ENCODE measurements at places on chromosomes 5 and 9. TPM values are rescaled to one million over a fixed set of nuclear protein-coding genes. Genes with fewer than 3 reads are reported as not detected.

DNA sequence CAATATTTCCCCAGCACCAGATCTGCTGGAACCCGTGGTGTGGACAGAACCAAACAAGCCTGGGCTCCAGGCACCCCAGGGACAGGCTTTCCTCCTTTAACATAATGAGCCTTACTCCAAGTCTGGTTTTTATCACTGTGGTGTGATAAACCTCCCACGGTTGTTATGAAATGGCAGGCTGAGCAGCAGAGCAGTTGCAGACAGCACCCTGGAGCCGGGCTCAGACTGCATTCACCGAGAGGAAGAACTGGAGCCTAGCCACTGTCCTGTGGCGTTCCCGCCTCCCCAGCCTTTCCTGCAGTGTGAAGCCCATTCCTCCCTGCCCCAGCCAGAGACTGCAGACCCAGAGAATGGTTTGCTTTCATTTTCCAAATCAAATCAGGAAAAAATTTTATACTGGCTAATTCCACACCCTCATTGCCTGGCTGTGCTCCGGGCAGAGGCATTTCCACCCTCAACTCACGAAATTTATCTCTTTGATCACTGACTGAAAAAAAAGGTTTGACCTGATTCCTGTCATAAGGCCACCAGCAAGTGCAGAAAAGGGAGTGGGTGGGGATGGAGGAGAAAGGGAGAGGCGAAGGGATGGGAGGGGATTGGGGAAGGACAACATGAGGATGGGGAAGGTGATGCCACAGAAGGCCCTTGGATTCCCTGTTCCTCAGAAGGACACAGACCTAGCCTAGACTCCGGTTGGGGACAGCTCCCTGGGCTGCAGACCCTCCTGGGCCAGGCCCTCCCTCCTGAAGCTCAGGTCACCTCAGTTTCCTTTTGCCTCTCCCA lies 18.9 kb downstream of the IPPK start:
- peak; percentile 10 for DNase-seq

GRCh38 chr9:2657427-2657826 lies 35.8 kb downstream of the VLDLR start:
- DNase-seq, result no peak

- DNase-seq, result no peak
Measured at GRCh38 chr5:117657541-117657940, 1082.9 kb upstream of the SEMA6A start.

- no peak for DNase-seq
Measured at GRCh38 chr5:1800472-1801221, 560 bp upstream of the NDUFS6 start.

The KIF2A gene
- total RNA-seq, result 85.6 TPM

The BHMT2 gene
- total RNA-seq, result not detected
